Stomach (tissue), 19 donors: ENCODE measurements at places on chromosomes 2 and 18.

- no peak overlapping the region for H3K4me3 ChIP-seq
- DNase-seq: peak; percentile 53
- H3K36me3 ChIP-seq: no peaks in the 10 kb centered on the region
- peak overlapping the region; percentile 50 for H3K27ac ChIP-seq
Measured at GRCh38 chr2:45905632-45905958, 254.1 kb downstream of the PRKCE start.

- no peaks in the 10 kb centered on the region for H3K36me3 ChIP-seq
- H3K27ac ChIP-seq: no peak overlapping the region
- peak; percentile 22 for DNase-seq
- no peaks in the 10 kb centered on the region for H3K4me1 ChIP-seq
- H3K4me3 ChIP-seq: no peak overlapping the region
Measured at GRCh38 chr2:113791697-113792590, 35.5 kb upstream of the SLC35F5 start.

DNA sequence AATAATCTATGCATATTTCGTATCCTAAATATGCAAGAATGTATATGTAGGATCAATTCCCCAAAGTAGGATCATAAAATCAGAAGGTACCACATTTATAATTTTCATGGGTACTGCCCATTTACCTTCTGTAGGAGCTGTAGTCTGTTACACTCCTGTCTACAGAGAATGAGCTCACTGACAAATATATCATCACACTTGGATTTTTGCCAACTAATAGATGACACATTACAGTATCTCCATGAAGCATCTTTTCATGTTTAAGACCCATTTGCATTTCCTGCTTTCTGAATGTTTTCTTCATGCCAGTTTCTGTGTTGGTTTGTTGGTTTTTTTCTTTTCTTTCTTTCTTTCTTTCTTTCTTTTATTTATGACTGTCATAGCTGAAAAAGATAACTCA is 70.9 kb upstream of the EML6 start:
- peaks cover 5% of the 10 kb centered on the region for H3K4me1 ChIP-seq
- peaks cover 100% of the 10 kb centered on the region for H3K36me3 ChIP-seq
- DNase-seq: no peak
- H3K27me3 ChIP-seq: no peaks in the 10 kb centered on the region
- H3K4me3 ChIP-seq: no peak overlapping the region
- H3K27ac ChIP-seq: no peak overlapping the region

- no peak overlapping the region for H3K4me3 ChIP-seq
- no peak overlapping the region for H3K27ac ChIP-seq
- H3K4me1 ChIP-seq: peaks cover under 1% of the 10 kb centered on the region
- no peaks in the 10 kb centered on the region for H3K36me3 ChIP-seq
Measured at GRCh38 chr2:3656762-3657721, 958 bp upstream of the ALLC start.

- no peak overlapping the region for H3K27ac ChIP-seq
- no peak overlapping the region for H3K4me3 ChIP-seq
- H3K4me1 ChIP-seq: no peaks in the 10 kb centered on the region
Measured at GRCh38 chr2:7243276-7243675, 326.1 kb downstream of the RNF144A start.

DNA sequence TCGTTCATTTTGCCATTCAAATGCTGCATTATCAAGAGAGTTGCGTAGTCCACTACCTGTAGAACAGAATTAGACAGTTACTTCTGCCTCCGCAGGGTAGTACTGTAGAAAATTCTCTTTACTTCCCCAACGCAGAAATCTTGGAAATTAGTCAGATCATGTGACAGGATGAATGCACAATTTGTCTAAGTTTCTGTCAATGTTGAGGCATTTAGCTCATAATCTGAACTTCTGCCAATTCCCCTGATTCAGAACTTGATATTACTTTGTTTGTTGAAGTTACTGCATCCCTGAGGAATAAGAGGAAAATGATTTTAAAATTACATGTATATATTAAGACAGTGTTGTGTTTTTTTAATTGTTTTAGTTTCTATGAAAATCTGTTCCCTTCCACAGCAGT is 83.4 kb downstream of the TTC27 start:
- DNase-seq: no peak
- H3K36me3 ChIP-seq: peaks cover 8% of the 10 kb centered on the region
- no peak overlapping the region for H3K4me3 ChIP-seq
- no peak overlapping the region for H3K27ac ChIP-seq
- H3K4me1 ChIP-seq: peaks cover 7% of the 10 kb centered on the region

GRCh38 chr2:54520687-54521086 is 64.6 kb downstream of the SPTBN1 start:
- H3K27ac ChIP-seq: no peak overlapping the region
- H3K27me3 ChIP-seq: no peaks in the 10 kb centered on the region
- no peak overlapping the region for H3K4me3 ChIP-seq
- peaks cover 10% of the 10 kb centered on the region for H3K4me1 ChIP-seq
- no peaks in the 10 kb centered on the region for H3K36me3 ChIP-seq
- DNase-seq: no peak

GRCh38 chr18:48963586-48964470 is 13.1 kb upstream of the SMAD7 start:
- no peaks in the 10 kb centered on the region for H3K36me3 ChIP-seq
- no peaks in the 10 kb centered on the region for H3K27me3 ChIP-seq
- no peak for DNase-seq
- peak overlapping the region; percentile 37 for H3K27ac ChIP-seq
- H3K4me1 ChIP-seq: no peaks in the 10 kb centered on the region
- H3K4me3 ChIP-seq: no peak overlapping the region

- no peaks in the 10 kb centered on the region for H3K4me1 ChIP-seq
- no peaks in the 10 kb centered on the region for H3K36me3 ChIP-seq
- H3K4me3 ChIP-seq: no peak overlapping the region
- DNase-seq: no peak
- H3K27me3 ChIP-seq: no peaks in the 10 kb centered on the region
Measured at GRCh38 chr2:191950132-191950874, 103.4 kb upstream of the CAVIN2 start.

DNA sequence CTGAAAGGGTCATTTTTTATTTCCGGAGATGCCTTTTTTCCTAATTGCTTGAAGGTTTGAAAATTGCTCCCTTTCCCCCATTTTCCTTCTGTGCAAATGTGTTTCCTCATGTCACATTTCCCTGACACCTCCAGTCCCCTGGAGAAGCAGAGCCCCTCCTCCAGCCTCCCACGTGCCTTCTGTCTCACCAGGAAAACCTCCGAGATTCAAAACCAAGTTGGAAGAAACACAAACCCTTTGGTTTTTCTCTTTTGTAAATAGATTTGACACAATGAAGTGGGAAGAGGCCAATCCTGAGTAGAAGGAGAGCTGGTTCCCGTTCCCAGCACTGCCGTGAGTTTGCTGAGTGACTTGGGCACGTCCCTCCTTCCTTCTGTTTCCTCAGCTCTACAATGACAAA is 125.4 kb upstream of the MYCN start:
- no peak for DNase-seq
- no peak overlapping the region for H3K4me3 ChIP-seq
- H3K27ac ChIP-seq: no peak overlapping the region
- H3K36me3 ChIP-seq: no peaks in the 10 kb centered on the region
- no peaks in the 10 kb centered on the region for H3K4me1 ChIP-seq
- H3K27me3 ChIP-seq: no peaks in the 10 kb centered on the region

GRCh38 chr2:20612925-20613916 is 37.7 kb downstream of the HS1BP3 start:
- no peak overlapping the region for H3K4me3 ChIP-seq
- no peak for DNase-seq
- peaks cover 92% of the 10 kb centered on the region for H3K4me1 ChIP-seq
- no peaks in the 10 kb centered on the region for H3K36me3 ChIP-seq
- H3K27me3 ChIP-seq: no peaks in the 10 kb centered on the region

- H3K36me3 ChIP-seq: peaks cover 15% of the 10 kb centered on the region
- H3K27me3 ChIP-seq: no peaks in the 10 kb centered on the region
- no peak overlapping the region for H3K4me3 ChIP-seq
- H3K27ac ChIP-seq: peak overlapping the region; percentile 45
Measured at GRCh38 chr2:42721898-42722297, 42.0 kb downstream of the OXER1 start.

DNA sequence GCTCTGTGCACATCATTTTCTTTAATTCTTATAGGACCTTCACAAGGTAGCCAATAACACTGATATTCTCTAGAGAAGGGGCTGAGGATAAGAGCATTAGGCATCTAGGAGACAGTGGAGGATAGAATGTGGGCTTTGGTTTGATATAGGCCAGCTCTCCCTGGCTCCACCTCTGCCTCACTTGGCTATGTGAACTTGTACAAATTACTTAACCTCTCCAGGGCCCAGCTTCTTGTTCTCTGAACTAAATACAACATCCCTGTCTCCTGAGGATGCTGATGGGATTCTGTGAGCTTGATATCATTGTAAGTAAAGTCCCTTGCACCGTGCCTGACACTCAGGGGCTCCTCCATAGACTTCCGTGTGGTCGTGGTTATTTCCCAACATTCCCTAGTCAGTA is 87.3 kb downstream of the ACOXL start:
- no peaks in the 10 kb centered on the region for H3K27me3 ChIP-seq
- no peaks in the 10 kb centered on the region for H3K36me3 ChIP-seq
- DNase-seq: no peak
- H3K27ac ChIP-seq: no peak overlapping the region

GRCh38 chr2:109402980-109403840 is 210.6 kb downstream of the SEPTIN10 start:
- H3K36me3 ChIP-seq: peaks cover 5% of the 10 kb centered on the region
- no peaks in the 10 kb centered on the region for H3K4me1 ChIP-seq
- no peak overlapping the region for H3K27ac ChIP-seq
- no peaks in the 10 kb centered on the region for H3K27me3 ChIP-seq
- H3K4me3 ChIP-seq: no peak overlapping the region

GRCh38 chr2:217249121-217250012 is 389.5 kb upstream of the TNP1 start:
- DNase-seq: peak; percentile 72
- peak overlapping the region; percentile 77 for H3K27ac ChIP-seq
- H3K4me3 ChIP-seq: no peak overlapping the region
- no peaks in the 10 kb centered on the region for H3K27me3 ChIP-seq
- peaks cover 10% of the 10 kb centered on the region for H3K4me1 ChIP-seq

- peaks cover 6% of the 10 kb centered on the region for H3K36me3 ChIP-seq
- peak; percentile 83 for DNase-seq
- no peak overlapping the region for H3K4me3 ChIP-seq
- peaks cover 24% of the 10 kb centered on the region for H3K4me1 ChIP-seq
- H3K27me3 ChIP-seq: no peaks in the 10 kb centered on the region
- H3K27ac ChIP-seq: peak overlapping the region; percentile 43
Measured at GRCh38 chr2:35852-36251, 10.5 kb downstream of the FAM110C start.

DNA sequence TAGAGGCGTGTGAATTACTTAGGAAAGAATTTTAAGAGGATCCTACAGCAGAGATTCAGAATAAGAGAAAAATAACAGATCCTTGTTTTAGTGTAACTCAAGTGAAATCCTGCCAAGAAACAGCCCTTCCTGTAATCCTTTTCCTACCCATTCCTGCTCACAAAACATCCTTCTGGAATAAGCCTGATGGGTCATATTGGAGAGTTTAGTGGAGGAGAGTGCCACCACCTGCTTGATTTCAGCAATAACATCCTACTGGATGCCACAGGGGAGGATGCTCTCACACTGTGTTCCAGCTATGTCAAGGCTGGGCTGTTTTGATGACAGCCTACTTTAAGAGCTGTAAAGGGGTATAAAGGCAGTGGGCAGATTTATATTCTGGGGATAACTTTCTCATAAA is 54.8 kb upstream of the CCDC178 start:
- no peaks in the 10 kb centered on the region for H3K36me3 ChIP-seq
- no peaks in the 10 kb centered on the region for H3K4me1 ChIP-seq
- no peaks in the 10 kb centered on the region for H3K27me3 ChIP-seq
- no peak overlapping the region for H3K4me3 ChIP-seq
- no peak overlapping the region for H3K27ac ChIP-seq
- no peak for DNase-seq

DNA sequence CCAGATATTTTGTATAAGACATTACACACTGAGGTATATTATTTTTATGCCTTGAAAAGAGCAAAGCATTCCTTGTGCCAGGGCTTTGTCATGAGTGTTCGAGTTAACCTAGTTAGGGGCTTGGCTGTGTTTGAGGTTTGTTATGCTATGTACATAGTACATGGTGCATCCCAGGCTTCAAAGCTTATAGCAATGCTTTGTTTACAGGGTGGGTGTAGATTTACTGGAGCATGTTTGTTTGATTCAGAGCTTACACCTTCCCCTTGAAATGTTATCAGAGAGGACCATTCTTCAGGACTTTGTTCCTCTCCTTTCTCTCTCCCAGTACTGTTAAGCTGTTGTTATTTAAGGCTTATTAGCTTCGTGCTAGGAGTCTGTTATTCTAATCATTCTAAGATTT is 738.7 kb upstream of the LRRTM4 start:
- no peaks in the 10 kb centered on the region for H3K36me3 ChIP-seq
- H3K4me1 ChIP-seq: no peaks in the 10 kb centered on the region
- no peak overlapping the region for H3K4me3 ChIP-seq
- DNase-seq: no peak

DNA sequence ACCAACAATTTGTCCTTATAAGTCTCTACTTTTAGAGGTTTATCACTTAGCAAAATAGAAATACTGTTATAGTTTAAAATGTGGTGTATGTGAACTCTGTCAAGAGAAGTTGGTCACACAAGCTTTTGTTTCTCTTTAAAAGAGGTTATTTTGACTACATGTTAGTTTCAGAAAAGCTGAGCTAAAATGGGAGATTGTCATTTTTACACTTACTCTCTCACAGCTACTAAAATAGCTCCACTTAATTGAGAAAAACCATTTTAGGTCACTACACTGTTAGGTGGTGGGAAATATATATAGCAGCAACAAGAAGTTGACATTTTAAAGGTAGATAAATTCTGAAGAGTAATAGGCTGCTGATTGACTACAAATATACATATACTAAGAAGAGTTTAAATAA is 161.5 kb upstream of the KCNJ3 start:
- no peaks in the 10 kb centered on the region for H3K4me1 ChIP-seq
- no peak overlapping the region for H3K4me3 ChIP-seq
- no peak overlapping the region for H3K27ac ChIP-seq
- H3K27me3 ChIP-seq: no peaks in the 10 kb centered on the region
- H3K36me3 ChIP-seq: no peaks in the 10 kb centered on the region

GRCh38 chr18:53984021-53984420 is 240.4 kb downstream of the MBD2 start:
- H3K27me3 ChIP-seq: no peaks in the 10 kb centered on the region
- H3K27ac ChIP-seq: no peak overlapping the region
- no peaks in the 10 kb centered on the region for H3K36me3 ChIP-seq
- H3K4me3 ChIP-seq: no peak overlapping the region
- DNase-seq: no peak

GRCh38 chr18:9849407-9850283 is 36.1 kb upstream of the TXNDC2 start:
- peak overlapping the region; percentile 20 for H3K4me3 ChIP-seq
- peaks cover 21% of the 10 kb centered on the region for H3K4me1 ChIP-seq
- no peaks in the 10 kb centered on the region for H3K27me3 ChIP-seq
- H3K27ac ChIP-seq: peak overlapping the region; percentile 43

DNA sequence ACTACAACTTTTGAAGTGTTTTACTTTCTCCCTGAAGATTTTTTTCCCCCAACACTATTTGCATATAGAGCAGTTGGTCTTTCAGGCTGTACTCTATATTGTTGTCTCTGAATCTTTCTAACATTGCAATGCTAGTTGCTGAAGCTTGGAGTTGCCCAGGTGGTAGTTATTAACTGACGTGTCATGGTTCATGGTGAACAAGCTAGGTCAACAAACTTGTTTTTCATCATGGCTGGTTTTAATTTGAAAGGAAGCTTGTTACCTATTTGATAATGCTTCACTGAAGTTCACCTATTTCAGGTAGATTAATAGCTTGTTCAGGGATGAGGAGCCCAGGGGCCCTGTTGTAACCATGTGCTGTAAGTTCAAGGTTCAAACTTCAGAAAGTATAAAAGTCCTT is 158.8 kb upstream of the ZEB2 start:
- no peaks in the 10 kb centered on the region for H3K27me3 ChIP-seq
- H3K27ac ChIP-seq: no peak overlapping the region
- DNase-seq: no peak
- H3K4me3 ChIP-seq: no peak overlapping the region
- no peaks in the 10 kb centered on the region for H3K36me3 ChIP-seq
